ENCODE measurements at places on chromosomes 4 and X.

DNA sequence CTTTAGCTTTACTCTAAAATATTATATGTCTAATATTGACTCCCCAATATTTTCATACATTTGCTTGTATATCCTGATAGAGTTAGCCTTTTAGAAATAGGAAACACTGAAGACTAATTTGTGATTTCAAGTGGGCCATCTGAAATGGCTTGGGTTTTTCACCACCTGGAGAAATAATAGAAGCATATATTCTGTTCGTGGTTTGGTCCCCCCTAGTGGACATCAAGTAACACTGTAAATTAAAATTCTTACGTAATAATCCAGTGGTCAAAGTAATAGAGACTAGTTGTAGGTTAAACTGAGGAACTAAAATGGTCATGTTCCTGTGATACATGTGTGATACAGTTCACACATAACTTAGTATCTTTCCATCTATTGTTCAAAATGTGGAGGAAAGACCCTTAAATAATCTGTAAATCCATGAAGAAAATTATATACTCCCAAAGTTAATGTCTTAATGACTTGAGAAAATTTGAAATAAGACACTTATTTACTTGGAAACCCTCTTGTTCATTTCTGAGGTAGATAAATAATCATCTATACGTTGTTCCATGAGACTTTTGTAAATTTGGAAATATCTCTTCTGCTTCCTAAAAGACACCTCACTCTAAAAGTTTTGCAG lies 79.8 kb upstream of the SMARCAD1 start:
- no peak for DNase-seq

- no peak for DNase-seq
Measured at GRCh38 chr4:34767407-34767806, 1476.9 kb downstream of the ARAP2 start.

GRCh38 chrX:16827225-16827624 lies 41.0 kb downstream of the TXLNG start:
- DNase-seq = no peak

- no peak for DNase-seq
Measured at GRCh38 chr4:17875402-17876070, 64.8 kb downstream of the NCAPG start.

- DNase-seq = no peak
Measured at GRCh38 chr4:151960449-151961230, 199.8 kb upstream of the GATB start.

DNA sequence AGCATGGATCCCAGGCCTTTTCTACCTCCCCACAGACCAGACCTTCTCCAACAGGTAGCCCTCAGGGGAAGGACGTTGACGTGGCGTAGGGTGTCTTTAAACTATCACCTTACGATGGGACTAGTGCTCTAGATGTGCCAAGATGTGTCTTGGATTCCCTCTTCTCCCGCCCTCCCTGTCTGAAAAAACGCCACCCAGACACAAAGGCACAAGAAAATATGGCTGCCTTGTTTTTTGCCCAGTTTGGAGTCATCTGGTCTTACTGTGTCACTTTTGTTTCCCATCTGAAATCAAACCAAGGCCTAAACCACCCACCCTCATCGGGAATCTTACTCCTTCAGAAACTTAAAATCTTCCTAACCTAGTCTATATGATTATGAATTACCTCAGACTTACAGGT lies 235.4 kb downstream of the OR13H1 start:
- DNase-seq = no peak

DNA sequence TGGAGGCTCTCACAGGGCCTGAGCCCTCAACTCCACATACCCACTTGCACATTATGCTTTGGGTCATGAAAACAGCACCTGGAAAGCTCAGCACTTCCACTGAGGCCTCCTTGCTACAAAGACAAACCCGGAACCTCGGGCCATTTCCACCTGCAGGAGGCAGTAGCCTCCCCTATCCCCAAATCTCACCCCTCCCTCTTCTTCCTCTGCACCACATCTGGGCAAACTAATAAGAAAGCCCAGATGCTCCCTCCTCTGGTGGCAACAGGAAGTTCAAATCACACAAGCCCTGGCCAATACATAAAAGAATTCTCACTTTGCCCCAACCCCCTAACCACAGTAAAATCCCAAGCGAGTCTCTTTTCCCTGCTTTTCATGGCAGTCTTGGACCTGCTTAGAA lies 136.4 kb downstream of the MAPK10 start:
- DNase-seq = no peak

GRCh38 chrX:77658886-77659285 lies 127.1 kb downstream of the ATRX start:
- DNase-seq = no peak

DNA sequence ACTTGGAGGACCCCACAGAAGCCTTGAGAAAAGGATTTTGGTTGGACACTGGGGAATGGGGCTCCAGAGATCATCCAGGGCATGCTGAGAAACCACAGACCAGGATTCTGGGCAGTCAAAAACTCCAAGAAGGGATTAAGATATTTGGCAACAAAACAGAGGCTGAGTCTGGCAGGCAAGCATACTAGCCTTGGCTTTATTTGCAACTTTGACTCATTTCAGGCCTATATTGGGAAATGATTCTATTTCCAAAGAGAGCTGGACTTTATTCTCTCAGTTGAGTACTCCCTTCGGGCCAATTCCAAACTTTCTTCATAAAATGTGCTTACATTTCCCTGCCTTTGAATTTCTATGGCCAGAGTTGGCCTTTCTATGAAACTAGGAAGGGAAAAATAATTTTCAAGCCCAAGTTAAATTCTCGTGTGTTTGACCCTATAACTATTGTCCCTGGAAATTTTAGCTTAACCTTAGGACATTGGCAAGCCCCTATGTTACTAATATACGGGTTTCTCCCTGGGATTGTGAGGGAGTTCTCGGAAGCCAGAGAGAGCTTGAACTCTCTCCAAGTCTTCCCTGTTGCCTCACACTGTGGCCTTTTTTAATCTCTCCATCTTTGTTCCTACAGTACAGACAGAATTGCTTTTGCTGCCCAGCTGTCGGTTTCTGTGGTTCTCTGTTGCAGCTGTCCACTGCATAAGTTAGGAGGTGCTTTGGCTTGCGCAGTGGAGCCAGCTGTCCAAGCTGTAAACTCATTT lies 112.6 kb upstream of the FAM9A start:
- DNase-seq = no peak

DNA sequence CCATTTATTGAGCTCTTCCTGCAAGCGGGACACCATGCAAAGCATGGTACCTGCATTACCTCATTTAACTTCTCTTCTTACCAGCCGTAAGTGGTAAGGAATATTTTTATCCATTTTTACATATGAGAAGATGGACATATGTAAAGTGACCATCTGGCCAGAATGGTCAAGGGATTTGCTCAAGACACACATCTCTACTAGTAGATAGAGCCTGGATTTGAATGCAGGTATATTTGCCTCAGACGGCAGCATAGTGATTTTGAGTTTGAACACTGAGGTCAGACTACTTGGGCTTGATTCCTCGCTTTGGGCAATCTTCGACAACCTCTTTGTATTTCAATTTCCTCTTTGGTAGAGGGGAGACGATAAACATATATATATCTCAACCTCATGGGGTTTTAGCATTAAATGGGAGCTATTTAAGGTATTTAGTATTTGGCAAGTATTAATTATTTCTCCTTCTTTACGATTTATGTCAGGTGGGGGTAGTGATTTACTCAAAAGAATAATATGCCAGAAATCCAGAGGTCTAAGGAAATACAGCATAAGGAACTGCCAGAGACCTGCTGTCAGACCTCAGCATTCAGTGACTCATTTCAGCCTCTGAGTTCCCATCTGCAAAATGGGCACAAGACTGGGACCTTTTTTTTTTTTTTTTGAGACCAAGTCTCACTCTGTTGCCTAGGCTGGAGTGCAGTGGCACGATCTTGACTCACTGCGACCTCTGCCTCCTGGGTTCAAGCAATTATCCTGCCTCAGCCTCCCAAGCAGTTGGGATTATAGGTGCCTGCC lies 34.6 kb upstream of the CHRNA9 start:
- DNase-seq = no peak

DNA sequence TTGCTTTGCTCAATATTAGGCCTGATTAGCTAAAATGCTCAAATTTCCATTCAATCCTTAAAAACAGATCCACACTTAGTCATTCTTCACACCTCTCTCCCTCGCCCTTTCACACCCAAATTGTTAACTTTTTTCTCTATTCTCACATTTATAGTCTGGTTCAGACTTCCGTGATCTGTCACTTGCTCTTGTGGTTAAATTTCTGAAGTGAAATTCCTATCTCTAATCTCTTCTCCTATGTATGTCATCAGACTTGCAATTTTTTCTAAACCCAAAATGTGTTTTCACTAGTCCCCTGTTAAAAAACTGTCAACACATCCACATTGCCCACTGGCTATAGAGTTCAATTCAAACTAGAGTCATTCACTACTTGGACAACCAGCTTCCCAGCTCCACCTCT lies 63.2 kb downstream of the SNCA start:
- DNase-seq = no peak

DNA sequence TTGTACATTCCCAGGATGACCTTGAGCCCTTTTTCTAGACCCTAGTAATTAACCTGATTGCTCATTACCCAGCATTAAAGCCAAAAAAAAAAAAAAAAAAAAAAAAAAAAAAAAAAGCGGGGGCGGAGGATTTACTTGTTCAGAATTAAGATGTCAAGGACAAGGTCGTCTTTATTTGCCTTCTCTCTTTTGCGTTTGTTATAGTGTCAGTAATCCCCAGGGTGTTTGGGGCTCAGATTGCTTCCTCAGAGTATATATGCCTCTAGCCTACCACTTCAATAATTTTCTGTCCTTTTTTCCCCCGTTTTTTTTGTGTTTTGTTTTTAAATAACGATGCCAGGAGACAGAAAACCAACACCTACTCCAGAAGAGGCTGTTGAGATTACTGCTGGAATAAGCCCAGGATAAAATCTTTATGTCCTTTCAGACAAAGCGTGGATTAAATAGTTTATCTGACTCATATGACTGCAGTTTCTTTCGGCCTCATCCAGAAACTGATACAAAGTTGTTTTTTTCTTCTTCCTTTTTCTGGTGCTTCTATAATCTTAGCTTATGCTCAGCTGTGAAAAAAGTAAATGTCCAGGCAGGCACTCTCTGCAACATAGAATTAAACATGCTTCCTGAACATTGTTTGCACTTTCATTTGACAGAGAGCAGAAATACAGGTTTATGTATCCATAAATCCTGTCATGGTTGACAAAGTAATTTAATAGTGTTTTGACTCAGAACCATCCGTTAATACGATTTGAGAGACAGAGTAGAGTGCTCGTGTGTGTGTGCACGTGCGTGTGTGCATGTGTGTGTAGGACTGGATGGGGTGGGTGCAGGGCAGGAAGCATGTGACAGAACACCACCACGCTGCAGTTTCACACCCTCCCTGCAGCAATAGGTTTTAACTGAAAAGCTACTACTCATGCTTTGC lies 138.6 kb downstream of the AFF1 start:
- peak; percentile 56 for DNase-seq

DNA sequence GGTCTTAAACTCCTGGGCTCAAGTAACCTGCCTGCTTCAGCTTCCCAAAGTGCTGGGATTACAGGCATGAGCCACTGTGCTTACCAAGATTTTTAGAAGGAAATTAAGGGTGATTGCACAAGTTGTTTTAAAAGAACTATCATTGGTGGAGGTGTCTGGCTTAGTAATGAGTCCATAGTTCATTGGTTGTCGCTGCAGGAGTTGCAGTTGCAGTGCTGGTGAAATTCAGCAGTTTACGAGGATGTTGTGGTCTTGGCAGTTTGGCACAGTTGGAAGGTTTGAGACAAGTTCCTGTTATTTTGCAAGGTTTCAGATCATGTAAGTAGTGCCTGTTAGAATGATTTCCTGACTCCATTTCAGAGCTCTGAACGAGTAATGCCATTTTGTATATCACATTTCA lies 48.1 kb downstream of the RAB40AL start:
- no peak for DNase-seq

DNA sequence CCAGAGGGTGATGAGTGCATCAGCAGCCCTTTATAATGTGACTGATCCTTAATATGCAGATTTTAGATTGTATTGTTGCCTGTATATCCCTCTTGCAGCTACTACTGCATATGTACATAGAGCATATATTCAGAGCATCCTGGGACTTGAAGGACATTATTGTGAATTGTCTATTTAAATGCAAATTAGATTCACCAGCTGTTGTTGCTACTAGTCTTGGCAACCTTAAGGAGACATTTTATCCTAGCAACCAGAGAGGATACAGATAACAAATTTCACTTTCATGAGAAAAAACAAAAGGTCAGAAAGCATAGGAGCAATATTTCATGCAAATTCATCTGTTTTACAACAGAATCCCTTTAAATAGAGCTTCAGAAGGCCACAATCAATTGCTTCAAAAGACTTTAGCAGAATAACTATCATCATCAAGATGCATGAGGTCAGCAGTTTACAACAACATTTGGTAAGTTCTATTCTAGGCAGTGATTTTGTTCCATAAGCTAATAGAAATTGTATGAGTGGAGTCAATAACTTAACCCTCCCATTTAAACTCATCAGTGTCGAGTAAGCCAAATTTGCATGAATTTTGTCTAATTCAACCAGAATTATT lies 148.6 kb downstream of the GC start:
- DNase-seq = no peak

DNA sequence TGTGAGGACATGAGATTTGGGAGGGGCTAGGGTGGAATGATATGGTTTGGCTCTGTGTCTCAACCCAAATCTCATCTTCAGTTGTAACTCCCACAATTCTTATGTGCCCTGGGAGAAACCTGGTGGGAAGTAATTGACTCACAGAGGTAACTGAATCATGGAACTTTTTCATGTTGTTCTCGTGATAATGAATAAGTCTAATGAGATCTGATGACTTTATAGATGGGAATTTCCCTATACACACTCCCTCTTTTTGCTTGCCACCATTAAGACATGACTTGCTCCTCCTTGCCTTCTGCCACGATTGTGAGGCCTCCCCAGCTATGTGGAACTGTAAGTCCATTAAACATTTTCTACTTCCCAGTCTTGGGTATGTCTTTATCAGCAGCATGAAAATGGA lies 253.2 kb upstream of the GK2 start:
- no peak for DNase-seq

DNA sequence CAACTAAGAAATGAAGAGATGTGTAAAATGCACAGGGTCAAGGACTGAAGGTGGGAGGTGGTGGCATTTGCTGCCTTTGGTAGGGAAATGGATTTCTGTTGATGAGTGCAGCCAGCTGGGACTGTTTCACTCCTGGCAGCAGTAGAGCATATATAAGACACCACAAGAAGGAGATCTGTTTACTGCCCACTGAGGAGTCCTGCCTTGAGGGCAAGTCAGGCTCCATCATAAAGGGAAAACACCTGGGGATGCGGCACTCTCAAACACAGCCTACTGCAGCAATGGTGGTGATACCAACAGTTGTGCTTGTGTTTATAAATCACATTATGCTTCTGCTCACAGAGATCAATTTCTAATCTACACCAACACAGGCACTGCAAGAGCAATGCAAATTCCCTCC lies 222.1 kb downstream of the TACR3 start:
- DNase-seq = no peak

DNA sequence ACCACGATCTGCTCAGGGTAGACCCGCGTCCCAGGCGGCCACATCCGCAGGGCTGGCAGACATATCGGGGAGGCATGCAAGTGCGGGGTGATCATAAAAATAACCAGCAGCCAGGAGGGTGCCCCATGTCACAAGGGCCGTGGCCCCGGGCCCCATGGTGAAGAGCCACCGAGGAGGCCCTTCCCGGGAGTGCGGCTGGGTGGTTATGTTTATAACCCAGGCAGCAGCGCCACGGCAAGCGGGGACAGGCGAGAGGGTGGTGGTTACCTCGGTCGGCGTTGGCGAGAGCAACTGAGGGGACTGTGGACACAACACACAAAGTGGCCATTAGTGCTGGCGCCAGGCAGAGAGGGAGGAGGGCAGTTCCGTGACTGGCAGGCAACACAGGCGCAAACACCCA lies 92.7 kb upstream of the AFAP1 start:
- no peak for DNase-seq

- no peak for DNase-seq
Measured at GRCh38 chr4:183837222-183837621, 67.9 kb upstream of the STOX2 start.

All from CD4-positive, alpha-beta T cell treated with Interleukin-15 for 1 hour (primary cell).